ENCODE measurements at places on chromosomes 11 and 22.

DNA sequence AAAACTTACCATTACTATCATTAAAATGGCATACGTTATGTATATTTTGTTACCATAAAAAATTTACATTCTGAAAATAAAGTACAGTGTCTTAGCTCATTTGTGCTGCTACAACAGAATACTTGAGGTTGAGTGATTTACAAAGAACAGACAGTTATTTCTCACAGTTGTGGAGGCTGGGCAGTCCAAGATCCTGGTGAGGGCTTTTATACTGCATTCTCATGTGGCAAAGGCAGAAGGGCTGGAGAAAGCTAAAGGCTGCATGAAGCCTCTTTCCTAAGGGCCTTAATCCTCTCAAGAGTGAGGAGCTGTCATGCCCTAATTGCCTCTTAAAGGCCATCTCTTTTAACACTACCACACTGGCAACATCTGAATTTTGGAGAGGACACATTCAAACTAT, 13.3 kb downstream of the GGTLC2 start:
- DNase-seq, result no peak

DNA sequence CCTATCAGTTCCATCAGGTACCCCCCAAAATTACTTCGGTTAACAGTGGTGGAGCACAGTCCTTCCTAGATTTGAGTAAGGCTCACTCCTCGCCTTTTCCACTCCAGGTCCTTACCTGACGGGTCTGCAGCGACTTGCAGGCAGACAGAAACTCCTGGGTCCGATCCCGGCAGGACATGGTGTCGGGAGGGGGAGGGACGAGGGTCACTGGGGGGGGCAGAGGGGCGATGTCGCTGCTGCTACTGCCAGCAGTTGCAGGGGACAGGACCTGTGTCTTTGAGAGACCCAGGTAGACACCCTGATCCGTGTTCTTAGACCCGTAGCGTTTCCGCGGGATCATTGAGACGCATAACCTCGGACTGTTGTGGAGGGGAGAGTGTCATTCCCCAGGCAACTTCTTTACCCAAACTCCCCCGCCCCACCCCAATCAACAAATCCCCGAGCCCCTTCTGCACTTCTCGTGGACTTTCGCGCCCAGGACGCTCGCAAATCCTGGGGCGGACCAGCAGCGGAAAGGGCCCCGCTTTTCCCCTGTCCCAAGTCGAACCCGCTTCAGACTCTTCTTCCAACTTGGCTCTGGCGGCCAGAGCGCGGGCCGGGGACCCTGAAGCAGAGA, 839 bp downstream of the STX5 start:
- DNase-seq, result no peak

DNA sequence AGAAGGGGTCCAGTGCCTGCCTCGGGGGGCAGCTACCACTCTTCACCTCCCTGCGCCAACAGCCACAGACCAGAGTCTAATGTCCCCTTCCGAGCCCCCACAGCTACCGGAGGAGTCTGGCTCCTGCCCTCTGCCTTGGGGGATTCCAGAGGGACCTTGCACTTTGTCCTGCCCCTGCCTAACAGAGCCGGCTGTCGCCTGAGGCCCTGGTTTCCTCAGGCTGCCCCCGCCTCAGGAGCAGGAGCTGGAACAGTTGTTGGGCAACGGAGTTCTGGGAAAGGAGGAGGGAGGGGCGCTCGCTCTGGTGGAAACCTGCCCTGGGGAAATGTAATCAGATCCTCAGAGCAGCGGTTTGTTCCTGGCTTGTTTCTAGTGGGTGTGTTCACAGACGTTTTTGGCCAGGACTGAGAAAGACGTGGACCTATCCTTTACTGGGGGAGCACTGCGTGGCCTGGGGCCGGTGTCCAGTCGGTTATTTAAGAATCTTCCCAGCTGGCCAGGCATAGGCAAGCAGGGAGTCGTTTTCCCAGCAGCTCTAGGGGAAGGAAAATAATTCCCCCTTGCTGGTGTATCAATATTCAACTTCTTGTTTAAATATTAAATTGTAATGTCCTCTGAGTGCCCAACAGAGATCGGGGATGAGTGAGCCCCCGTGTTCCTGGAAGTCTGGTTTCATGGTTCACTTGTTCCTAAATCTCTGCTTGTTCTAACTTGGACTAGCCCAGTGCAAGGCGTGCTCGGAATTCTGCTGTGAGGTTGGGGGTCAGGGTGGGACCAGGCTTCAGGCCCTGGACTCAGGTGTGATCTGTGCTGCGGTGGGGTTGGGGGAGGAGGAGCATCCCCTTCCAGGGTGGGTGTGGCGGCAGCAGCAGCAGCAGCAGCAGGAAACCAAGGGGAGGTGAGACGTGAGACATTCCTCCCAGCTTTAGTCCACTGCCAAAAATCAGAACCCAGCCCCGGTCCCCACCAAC, 32.1 kb downstream of the A4GALT start:
- DNase-seq, result peak; percentile 95

DNA sequence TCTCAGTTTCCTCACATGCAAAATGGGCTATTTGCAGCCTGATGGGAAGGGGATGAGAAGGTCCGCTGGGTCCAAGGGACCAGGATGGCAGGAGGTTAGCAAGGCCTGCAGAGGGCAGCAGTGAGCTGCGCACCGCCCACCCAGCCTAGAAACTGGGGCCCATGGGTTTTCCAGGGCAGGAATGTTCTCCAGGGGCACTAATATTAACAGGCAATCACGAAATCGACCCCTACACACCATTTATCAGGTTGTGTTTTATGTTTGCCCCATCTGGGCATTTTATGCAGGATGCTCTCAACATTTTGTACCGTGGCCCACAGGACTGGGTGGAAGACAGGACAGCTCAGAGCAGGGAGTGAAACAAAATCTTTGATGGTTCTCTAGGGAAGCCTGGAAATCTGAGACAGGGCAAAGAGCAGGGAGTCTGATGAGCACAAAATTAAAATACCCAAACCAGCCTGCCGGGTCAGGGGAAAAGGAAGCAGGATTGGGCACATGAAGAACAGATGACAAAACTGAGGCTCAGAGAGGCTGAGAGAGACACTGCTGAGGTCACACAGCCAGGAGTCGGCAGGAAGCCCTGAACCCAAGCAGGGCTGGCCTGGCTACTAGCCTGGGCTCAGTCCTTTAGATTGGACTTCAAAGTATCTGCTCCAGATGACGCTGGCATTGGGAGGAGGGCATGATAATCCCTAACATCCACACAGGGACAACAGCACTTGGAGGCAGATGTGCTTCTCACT, 1.6 kb upstream of the BCR start:
- DNase-seq, result no peak

Measured in mesenteric fat pad (tissue), 1 donor.